Kidney (tissue), 22 donors: ENCODE measurements at places on chromosomes 7 and 10. TPM values are rescaled to one million over a fixed set of nuclear protein-coding genes. Genes with fewer than 3 reads are reported as not detected.

DNA sequence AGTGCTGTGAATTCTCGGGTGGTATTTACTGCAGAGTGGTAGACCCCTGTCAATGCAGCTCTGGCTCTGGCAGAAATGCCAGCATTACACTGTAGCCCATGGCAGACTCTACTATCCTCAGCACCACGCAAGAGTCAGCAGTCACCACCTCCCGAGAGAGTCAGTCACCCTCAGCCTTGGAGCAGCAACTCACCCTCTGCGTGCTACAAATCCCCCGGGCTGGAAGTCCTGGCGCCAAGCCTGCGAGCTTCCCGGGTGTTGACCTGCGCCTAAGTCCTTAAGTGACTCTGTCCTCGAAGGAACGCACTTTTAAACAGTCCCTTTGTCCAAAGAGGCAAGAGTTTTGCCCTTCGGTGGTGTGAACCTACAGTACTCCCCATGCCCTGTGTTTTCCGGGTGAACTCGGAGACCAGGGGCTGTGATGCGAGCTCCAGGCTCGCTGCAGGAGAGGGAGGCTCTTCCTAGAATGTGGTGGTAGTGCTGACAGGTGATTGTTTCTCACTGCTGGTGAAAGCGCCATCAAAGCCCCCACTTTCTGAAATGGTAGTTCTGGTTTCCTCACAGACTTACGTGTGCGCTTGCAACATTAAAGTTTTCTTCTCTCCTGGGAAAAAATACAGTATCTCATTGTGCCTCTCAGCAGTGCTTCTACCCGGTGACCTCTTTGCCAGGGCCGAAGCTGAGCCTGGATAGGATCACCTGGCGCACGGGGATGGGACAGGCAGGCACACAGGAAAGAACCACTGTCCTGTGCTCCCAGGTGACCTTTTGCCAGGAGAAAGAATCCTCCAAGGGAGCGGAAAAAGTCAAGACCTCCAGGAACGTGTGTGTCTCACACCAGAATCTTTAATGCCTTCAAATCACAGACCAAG lies 33.1 kb upstream of the MBL2 start:
- no peak for DNase-seq

- no peak for DNase-seq
Measured at GRCh38 chr10:123786896-123787295, 104.7 kb downstream of the CPXM2 start.

The CACNA2D1 gene
- polyA plus RNA-seq, result 3.5 TPM

The GCK gene
- polyA plus RNA-seq, result 1.0 TPM

The SLC26A3 gene
- 0.32 TPM for polyA plus RNA-seq

DNA sequence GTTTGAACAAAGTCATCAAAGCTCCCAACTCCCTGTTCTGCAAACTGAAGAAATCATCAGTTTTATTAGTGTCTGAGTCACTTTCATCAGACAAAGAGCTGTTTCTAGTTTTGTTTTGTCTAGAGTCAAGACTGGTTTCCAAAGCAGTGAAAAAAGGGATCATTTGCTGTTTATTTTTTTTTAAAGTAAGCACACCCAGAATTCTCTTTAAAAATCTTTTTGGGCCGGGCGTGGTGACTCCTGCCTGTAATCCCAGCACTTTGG lies 972.0 kb upstream of the CELF2 start:
- no peak for DNase-seq

The PRR15 gene
- polyA plus RNA-seq, result 27.5 TPM

- no peak for DNase-seq
Measured at GRCh38 chr7:7220821-7221220, 38.5 kb downstream of the C1GALT1 start.

DNA sequence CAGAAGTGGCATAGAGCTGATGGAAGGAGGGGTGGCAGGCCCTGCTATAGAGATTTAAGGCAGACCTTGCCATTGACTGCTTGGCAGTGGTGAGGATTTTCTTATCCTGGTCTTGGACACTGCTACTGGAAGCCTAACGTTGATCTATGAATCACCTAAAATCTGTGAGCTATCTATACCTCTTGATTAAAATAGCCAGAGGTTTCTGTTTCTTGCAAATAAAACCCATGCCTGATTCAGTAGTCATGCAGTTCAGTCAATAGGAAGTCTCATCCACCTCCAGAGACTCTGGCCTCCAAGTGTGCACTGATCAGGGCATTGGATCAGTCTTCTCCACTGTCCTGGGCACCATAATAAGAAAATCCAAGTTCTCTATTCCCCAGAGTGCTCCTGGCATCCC lies 286.5 kb downstream of the PTEN start:
- no peak for DNase-seq

The DYNC1I1 gene
- 2.3 TPM for polyA plus RNA-seq

- DNase-seq, result no peak
Measured at GRCh38 chr10:118369641-118370205, 27.6 kb upstream of the FAM204A start.

The LRRC18 gene
- not detected for polyA plus RNA-seq

DNA sequence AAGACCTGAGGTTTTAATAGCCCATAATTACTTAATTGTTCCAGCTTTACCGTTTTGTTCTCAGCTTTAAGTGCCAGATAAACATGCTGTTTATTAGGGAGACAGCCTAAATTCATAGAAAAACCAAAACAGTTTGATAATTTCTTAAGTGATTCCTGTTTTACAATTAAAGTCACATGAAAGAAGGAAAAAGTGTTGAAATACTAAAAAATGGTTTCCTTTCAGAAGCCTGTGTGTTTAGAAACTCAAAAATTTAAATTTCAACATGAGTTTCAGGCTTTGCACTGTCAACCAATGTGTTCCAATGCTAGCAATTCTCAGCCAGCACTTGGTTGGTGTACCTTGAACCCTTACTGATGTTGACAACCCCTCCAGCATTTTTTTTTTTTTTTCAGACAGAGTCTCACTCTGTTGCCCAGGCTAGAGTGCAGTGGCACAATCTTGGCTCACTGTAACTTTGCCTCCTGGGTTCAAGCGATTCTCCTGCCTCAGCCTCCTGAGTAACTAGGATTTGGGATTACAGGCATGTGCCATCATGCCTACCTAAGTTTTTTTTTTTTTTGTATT lies 135.3 kb downstream of the ICA1 start:
- no peak for DNase-seq

The SLC16A12 gene
- 19.0 TPM for polyA plus RNA-seq

The LAMB1 gene
- polyA plus RNA-seq, result 140 TPM

The ACSL5 gene
- 5.6 TPM for polyA plus RNA-seq

The CHN2 gene
- 7.4 TPM for polyA plus RNA-seq

DNA sequence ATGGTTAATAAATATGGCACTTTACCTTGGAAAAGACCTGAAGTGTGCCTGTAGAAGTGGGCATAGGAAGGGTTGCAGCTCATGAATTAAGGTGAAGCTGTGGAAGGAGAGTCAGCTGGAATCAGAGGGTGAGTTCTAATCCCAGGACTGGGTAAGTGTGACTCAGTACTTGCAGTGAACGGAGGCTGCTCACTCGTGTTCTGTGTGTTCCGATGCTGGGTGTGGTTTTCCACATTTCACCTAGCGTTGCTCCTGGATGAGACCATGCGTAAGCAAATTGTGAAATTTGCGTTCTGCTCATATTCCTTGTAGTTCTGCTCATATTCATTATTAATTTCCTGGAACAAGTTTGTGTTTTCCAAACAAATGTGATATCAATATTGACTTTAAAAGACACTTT lies 22.4 kb upstream of the TMEM236 start:
- DNase-seq, result no peak
